ENCODE measurements at places on chromosomes 12 and 14.

DNA sequence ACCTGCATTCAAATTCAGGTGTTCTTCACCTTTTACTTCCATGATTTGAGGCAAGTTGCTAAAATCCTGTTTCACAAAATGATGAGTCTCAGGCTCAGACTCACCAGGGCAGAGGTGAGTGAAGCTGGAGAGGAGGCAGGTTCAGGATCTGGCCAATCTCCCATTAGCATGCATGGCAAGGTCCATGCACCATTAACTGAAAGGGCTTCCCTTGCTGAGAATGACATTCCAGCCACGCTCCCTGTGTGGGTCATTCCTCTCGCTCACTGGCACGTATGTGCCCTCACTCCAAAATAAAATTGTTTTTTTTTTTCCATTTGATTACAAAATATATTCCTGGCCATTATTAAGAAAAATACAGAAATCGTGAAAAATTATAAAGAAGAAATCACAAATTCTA, 257.6 kb downstream of the C12orf75 start:
- DNase-seq: no peak

- DNase-seq: no peak
These were observed 111.0 kb upstream of the PZP start for GRCh38 chr12:9319044-9319841.

GRCh38 chr14:99733540-99734405, 49.7 kb downstream of the CYP46A1 start:
- no peak for DNase-seq

DNA sequence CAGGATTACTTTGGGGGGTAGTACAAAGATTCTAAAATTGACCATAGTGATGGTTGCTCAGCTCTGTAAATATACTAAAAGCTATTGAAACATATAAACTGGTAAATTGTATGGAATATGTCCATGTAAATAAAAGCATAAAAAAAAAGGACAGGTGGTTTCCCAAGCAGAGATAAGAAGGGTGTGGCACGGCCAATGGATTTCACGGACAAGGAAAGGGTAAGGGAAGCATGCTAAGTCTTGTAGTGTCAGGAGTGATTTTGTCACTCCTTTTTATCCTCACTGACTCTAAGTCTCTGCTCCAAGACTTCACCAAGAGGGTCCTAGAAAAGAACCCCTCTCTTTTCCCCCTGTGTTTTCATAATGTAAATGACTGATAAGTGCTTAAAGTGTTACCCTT, 229.2 kb downstream of the SPTSSA start:
- no peak for DNase-seq

DNA sequence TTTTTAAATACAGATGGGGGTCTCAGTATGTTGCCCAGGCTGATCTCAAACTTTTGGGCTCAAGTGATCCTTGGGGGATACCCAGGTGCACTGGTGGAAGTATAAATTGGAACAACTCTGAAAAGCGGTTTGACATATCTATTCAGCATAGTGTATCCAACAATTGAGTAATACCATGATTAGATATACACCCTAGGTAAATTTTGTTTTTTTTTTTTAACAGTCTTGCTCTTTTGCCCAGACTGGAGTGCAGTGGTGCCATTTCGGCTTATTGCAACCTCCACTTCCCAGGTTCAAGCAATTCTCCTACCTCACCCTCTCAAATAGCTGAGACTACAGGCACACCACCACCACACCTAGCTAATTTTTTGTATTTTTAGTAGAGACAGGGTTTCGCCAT, 31.6 kb upstream of the SLC25A3 start:
- no peak for DNase-seq

DNA sequence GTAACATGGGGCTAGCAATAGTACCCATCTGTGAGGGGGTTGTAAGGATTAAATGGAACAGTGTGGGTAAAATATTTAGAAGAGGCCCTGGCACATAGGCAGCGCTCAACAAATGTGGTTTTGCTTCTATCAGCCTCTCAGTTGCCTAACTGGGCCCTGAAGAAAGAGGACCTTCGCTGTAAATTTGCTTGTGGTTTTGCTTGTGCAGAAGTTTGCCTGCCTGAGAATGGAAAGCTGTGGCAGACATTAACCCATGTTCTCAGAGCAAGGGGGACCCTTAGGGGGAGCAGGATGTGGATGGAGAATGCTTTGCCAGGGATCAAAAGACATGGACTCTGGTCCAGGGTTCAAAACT, 160.1 kb downstream of the BRMS1L start:
- DNase-seq: no peak

DNA sequence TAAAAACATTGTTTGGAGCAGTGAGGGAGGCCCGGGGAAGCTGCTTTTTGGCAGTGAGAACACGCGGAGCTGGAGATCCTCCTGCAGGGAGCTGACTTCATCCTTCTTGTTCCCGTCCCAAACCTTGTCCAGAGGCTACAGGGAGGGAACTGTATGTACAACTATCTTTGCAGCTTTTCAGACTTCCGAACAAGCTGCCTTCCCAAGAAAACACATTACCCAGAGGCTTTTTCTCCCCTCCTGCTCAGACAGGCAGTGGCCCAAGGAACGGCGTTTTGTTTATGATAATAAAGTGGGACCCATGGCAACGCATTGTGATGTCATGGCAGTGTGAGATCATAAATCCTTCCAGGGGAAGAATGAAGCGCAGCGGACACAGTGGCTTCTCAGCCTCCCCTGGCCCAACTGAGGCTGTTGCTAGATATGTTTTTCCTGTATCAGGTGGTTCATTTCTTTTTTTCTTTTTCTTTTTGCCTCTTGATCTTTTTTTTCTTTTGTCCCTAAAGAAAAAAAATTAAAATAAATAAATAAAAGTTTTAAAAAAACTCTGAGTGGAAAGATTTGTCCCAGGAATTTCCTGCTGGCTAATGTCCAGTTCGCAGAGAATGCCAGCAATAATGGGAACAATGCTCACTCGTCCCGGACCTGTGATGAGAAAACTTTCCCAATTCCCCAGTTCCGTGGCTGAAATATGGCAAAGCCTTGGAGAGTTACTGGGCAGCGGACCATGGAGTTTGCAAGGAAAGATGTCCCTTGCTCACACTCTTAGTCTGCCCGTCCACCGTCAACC, 103.4 kb upstream of the MAP1LC3B2 start:
- no peak for DNase-seq

GRCh38 chr14:68712703-68713370, 80.0 kb downstream of the ZFP36L1 start:
- DNase-seq: no peak

GRCh38 chr14:105343194-105343593, 28.6 kb downstream of the PACS2 start:
- no peak for DNase-seq

DNA sequence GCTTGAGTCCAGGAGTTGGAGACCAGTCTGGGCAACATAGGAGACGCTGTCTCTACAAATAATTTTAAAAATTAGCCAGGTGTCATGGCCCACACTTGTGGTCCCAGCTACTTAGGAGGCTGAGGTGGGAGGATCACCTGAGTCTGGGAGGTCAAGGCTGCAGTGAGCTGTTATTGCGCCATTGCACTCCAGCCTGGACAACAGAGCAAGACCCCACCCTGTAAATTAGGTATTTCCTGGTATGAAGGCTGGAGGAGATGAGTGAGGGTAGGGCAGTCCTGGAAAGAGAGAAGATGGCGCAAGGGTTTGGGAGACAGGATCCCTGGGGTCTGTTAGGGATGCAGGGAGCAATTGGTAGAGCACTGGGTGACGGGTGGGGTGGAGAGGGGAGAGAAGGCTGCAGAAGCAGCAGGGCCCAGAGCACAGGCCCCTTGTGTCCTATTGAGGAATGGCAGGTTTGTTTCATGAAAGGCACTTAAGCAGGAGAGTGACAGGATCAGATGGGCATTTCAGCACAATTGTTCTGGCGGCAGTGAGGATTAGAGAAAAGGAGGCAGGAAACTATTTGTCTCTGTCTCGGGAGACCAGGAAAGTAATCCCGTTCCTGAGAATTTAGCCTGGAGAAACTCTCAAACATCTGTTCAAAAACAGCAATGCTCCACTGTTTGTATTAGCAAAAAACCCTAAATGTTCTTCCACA, 47.2 kb upstream of the KTN1 start:
- DNase-seq: no peak

- no peak for DNase-seq
These were observed 27.0 kb downstream of the MAP3K9 start for GRCh38 chr14:70782361-70782760.
